Effector memory CD8-positive, alpha-beta T cell (primary cell): ENCODE measurements at places on chromosomes 2 and 18.

GRCh38 chr2:237552908-237553307 lies 13.5 kb upstream of the PRLH start:
- H3K27me3 ChIP-seq = peaks cover 59% of the 10 kb centered on the region
- no peaks in the 10 kb centered on the region for H3K4me1 ChIP-seq
- DNase-seq = no peak
- H3K27ac ChIP-seq = no peak overlapping the region

GRCh38 chr2:152573168-152573567 lies 144.1 kb downstream of the PRPF40A start:
- H3K4me3 ChIP-seq = no peak overlapping the region
- H3K36me3 ChIP-seq = no peaks in the 10 kb centered on the region
- peaks cover 9% of the 10 kb centered on the region for H3K27me3 ChIP-seq

- no peaks in the 10 kb centered on the region for H3K4me1 ChIP-seq
- H3K27me3 ChIP-seq = peaks cover 21% of the 10 kb centered on the region
- no peaks in the 10 kb centered on the region for H3K36me3 ChIP-seq
- no peak overlapping the region for H3K27ac ChIP-seq
Measured at GRCh38 chr2:128710729-128711128, 392.1 kb upstream of the HS6ST1 start.

DNA sequence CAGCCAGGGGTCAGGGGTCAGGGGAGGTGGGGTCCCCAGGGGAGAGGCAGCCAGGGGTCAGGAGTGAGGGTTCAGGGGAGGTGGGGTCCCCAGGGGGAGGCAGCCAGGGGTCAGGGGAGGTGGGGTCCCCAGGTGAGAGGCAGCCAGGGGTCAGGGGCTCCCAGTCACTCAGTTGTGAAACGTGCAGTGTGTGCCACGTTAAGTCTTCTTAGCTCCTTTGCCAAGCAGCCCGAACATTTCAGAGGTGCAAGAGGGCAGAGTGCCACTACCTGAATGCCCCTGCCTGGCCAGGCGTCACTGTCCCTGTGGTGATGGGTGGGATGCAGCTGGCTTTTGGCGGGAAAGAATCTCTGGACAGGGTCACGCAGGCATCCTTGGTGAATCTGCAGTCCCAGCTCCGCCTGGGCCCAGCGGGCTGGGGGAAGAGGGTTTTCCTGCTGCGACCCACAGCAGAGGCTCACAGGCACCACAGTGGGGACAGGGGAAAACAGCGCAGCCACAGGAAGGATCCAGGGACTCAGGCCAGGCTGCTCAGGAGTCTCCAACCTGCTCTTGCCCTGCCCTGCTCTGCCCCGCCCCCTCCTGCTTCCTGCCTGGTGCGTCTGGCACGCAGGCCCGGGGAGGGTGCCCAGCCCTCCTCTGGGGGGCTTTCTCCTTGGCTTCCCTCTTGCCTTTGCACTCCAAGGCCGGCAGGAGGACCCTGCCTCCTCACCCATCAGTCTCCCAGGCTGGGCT lies 188.3 kb downstream of the TWIST2 start:
- H3K27ac ChIP-seq = no peak overlapping the region
- H3K4me3 ChIP-seq = no peak overlapping the region
- no peaks in the 10 kb centered on the region for H3K4me1 ChIP-seq
- peaks cover 5% of the 10 kb centered on the region for H3K36me3 ChIP-seq

- H3K27ac ChIP-seq = no peak overlapping the region
- H3K4me3 ChIP-seq = no peak overlapping the region
- peaks cover 25% of the 10 kb centered on the region for H3K27me3 ChIP-seq
- peaks cover 4% of the 10 kb centered on the region for H3K36me3 ChIP-seq
Measured at GRCh38 chr2:222771832-222772231, 89.0 kb upstream of the ACSL3 start.

GRCh38 chr18:49639643-49640391 lies 78.0 kb downstream of the LIPG start:
- no peak overlapping the region for H3K4me3 ChIP-seq
- no peak overlapping the region for H3K27ac ChIP-seq
- no peak for DNase-seq
- H3K4me1 ChIP-seq = no peaks in the 10 kb centered on the region

- H3K4me3 ChIP-seq = peak overlapping the region; percentile 43
- peaks cover 48% of the 10 kb centered on the region for H3K27me3 ChIP-seq
- peaks cover 4% of the 10 kb centered on the region for H3K36me3 ChIP-seq
- H3K4me1 ChIP-seq = peaks cover 2% of the 10 kb centered on the region
- H3K27ac ChIP-seq = no peak overlapping the region
Measured at GRCh38 chr2:20223407-20224163, 1.3 kb downstream of the SDC1 start.

DNA sequence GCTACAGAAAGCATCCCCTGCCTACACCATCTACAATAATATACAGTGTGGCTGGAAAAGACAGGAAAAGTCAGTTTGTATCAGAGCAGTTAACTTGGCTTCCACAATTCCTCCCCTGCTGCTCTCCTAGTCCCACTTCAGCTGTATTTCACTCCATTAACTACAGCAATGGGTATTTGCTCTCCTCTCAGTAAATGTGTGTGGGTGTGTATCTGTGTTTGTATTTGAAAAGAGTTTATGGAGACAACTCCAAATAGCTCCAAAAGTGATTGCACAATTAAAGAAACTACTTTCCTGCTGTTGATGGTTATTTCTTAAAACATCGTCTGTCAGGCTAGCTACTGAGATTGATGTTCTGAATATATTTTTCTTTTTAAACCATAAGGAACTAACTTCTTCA lies 333.7 kb upstream of the FIGN start:
- DNase-seq = no peak
- no peaks in the 10 kb centered on the region for H3K27me3 ChIP-seq
- H3K4me1 ChIP-seq = no peaks in the 10 kb centered on the region
- no peak overlapping the region for H3K4me3 ChIP-seq
- no peak overlapping the region for H3K27ac ChIP-seq
- H3K36me3 ChIP-seq = no peaks in the 10 kb centered on the region
